ENCODE measurements at places on chromosomes 2 and 18. TPM values are rescaled to one million over a fixed set of nuclear protein-coding genes. Genes with fewer than 3 reads are reported as not detected.
A peak's percentile ranks its signal among the peaks of the same experiment; 100 is the strongest.

- DNase-seq, result no peak
Measured at GRCh38 chr18:51340332-51340731, 142.9 kb upstream of the MEX3C start.

DNA sequence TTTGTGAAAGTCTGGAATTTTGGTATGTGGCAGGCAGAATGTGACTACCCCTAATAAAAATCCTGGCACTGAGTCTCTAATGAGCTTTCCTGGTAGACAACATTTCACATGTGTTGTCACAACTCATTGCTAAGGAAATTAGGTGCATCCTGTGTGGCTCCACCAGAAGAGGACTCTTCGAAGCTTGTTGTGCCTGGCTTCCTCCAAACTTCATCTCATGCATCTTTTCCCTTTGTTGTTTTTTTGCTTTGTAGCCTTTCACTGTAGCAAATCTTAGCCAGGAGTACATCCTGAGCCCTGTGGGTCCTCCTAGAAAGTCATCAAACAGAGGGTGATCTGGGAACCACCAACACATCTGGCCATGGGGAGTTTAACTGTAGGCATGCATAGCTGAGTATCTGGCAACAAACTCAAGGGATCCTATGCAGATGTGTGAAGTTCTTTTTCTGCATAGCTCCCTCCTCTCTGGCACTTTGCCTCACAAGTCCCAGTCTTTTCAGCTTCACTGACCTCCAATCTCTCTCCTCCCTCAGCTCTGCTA, 42.1 kb upstream of the SERTAD2 start:
- DNase-seq, result no peak

The FBXO11 gene
- 30.1 TPM for polyA plus RNA-seq

- DNase-seq, result no peak
Measured at GRCh38 chr2:143939626-143940330, 580.1 kb downstream of the ZEB2 start.

DNA sequence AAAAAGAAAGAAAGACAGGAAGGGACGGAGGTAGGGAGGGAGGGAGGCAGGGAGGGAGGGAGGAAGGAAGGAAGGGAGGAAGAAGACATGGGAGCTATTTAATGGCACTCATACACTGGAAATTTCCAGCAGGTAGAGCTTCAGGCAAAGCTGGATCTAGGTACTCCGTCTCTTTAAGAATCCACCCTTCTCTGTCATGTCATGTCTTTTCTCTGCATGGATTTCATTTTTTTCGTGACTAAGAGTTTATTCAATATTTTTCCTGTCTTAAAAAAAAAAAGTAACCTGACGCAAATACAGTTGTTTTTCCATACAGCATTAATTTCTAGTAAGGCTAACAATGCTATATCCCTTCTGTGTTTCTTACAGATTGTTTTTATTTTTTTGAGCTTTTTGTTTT, 56.3 kb upstream of the MCFD2 start:
- DNase-seq, result no peak

DNA sequence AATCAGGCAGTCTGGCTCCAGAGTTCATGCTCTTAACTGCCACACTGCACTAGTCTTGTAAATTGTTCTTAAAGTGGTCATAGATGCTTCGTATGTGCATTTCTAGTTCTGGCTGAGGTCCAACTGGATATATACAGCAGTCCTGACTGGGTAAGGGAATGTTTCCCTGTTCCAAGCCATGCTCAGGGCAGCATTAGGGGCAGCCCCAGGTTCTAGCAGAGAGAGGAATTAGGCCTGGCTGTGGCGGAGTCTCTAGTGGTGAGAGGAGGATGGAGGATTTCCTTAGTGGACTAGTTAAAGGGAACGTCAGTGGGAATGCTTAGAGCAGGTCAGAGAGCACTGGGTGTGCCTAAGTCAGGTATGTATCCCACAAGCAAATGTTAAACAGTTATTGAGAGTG, 28.0 kb downstream of the UBE2E3 start:
- DNase-seq, result no peak

DNA sequence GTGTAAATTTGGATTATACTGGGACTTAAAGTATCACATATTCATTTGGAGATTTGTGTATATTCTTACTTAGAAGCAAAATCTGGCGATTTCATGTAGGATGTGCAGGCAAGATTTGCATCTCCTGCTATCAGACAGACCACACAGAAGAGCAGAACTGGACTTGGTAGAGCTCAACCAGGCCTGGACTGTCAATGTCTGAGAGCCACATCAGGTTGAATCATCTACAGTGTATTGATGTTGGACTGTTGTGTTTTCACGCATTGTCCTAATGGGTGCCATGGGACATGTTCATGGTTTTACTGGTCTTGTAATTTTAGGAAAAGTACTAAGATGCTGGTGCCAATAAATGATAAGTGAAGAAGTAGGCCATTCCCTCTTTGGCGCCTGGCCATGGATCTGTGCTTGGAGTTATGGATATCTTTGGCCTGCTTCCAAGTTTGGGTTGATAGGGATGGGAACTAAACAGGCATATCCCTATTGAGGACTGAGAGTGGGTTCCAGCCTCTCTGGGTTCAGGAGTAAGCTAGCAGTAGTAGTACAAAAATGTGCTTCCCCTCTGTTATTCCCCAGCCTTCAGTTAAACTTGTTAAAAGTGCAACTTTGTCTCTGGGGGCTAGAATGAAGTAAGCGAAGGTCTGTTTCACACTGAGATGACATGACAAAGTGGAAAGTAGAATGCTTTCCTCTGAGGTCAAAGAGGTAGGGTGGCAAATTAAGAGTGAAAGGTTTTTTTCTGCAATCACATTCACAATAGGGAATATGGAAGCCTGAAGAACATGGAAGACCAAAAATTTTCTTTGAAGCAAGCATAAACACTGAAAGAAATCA, 49.2 kb upstream of the NEMP2 start:
- DNase-seq, result no peak

The TGFA gene
- 5.3 TPM for polyA plus RNA-seq

- peak; percentile 22 for DNase-seq
Measured at GRCh38 chr2:79972661-79973060, 331.9 kb downstream of the LRRTM1 start.

GRCh38 chr2:149394864-149395263, 64.5 kb downstream of the LYPD6 start:
- no peak for DNase-seq

DNA sequence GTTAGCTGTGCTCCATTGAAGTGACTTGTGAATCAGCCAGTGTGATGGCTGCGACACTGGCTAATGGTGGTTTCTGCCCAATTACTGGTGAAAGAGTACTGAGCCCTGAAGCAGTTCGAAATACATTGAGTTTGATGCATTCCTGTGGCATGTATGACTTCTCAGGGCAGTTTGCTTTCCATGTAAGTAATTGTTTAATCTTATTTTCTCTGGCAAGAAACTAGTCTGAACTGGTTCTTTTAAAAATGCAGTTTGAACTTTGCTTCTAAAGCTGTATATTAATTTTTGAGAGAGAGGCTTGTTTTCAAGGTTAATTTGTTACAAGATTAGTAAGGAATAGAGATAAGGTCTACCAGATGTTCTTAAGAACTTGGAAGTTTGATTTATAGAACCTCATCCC, 46.7 kb downstream of the GLS start:
- DNase-seq, result no peak

- DNase-seq, result no peak
Measured at GRCh38 chr18:78731398-78732032, 248.1 kb upstream of the SALL3 start.

- no peak for DNase-seq
Measured at GRCh38 chr2:53407363-53408080, 360.1 kb upstream of the CHAC2 start.

GRCh38 chr18:77013811-77014521, 118.6 kb downstream of the MBP start:
- no peak for DNase-seq

The EML6 gene
- 0.58 TPM for polyA plus RNA-seq

- no peak for DNase-seq
Measured at GRCh38 chr2:148719941-148720436, 75.4 kb downstream of the EPC2 start.

The SKOR2 gene
- not detected for polyA plus RNA-seq

DNA sequence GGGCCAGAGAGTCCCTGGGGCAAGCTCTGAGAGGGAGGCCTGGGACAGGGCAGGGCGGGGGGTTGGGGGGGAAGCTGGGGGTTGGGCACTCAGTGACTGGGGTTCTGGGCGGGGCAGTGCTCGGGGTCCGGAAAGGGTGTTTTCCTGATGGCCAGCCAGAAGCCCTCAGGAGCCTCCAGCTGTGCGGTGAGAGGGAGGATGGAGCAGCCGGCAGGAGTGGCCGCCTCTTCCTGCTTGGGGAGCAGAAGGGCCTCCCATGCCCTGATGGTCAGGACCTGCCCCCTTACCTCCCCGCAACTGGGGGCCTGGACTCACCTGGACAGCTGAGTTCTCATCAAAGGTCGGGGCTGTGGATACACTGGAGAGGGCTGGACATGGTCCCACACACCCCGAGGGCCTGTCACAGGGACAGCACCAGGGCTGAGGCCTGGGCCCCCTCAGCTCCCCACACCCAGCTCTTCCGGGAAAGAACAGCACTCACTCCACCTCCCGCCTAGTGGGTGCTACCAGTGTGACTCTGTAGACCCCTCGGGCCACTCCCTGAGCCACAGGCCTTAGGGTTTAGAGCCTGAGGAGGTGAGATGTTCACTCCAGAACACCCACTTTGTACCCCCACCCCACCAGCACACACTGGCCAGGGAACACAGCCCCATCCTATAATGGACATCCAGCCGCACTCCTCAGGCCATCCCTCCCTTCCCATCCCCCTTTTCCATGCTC, 6.7 kb downstream of the SFTPB start:
- DNase-seq, result no peak

GRCh38 chr2:174573621-174574081, 24.0 kb downstream of the WIPF1 start:
- DNase-seq, result no peak

The DNAH7 gene
- polyA plus RNA-seq, result 0.75 TPM

DNA sequence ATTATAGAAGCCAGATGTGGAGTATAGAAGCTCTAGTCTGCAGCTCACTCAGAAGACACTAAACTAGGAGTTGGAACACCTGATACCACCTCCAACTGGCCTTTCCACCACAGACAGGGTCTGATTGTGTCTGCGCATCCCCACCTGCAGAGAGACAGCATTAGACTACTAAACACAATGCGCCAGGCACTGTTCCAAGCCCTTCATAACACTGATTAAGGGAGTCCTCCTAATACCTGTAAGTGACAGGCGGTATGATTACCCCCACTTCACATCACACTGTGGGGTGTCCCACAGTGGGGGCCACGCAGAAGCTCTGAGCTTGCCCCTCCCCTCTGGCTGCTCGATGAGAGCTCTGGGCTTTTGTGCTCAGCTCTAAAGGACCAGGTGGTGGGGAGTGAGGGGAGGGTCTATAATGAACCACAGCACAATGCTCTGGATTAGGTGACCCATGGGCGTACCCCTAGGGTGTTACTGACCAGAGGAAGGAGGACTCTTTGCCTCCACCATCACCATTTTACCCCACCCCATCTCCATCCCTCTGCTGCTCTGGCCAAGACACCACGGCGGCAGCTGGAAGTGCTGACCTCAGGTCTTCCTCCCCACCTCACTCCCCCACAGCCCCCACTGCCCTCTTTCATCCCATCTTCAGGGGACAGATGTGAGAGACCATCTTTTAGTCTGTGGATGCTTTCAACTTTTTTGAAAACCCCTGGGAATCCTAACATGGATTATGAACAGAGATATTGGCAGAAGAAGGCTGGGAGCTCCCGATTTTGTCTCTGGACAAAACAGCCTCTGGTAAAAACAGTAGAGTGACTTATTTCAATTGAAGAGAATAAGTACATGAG, 145.1 kb downstream of the GFPT1 start:
- DNase-seq, result no peak

The REG3A gene
- polyA plus RNA-seq, result not detected

DNA sequence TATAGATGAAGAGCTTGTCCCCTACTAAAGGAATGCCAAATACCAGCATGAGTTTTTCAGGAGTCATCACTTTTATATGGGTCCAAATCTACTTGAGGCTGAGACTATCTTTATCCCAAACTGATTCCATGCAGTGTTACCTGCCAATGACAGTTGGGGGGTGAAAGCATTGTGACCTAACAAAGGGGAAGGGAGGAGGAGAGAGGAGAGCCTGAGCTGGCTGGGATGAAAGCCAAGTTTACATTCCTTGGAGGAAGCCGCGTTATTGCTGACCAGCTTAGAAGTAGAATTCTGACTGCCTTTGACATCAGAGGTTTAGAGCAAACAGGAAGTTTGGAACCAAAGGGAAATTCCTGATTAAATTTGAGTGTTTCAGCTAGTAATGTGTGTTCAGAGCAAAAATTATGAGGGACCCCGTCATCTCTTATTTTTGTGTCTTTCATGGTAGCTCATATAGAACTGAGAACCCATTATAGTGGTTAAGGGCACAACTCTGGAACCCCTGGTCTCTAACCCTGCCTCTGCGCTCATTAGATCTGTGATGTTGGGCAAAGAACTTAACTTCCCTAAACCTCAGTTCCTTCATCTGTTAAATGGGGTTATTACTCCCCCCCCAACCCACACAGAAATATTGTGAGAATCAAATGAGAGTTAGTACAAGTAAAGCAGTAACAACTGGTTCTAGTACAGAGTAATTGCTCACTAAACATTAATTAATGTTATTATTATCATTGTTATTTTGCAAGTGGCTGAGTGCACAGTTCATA, 199.3 kb upstream of the EPAS1 start:
- peak; percentile 44 for DNase-seq

- peak; percentile 43 for DNase-seq
Measured at GRCh38 chr2:233185330-233185729, 66.1 kb upstream of the ATG16L1 start.

The EGR4 gene
- polyA plus RNA-seq, result 0.83 TPM

- no peak for DNase-seq
Measured at GRCh38 chr18:63301434-63301833, 18.1 kb downstream of the BCL2 start.

DNA sequence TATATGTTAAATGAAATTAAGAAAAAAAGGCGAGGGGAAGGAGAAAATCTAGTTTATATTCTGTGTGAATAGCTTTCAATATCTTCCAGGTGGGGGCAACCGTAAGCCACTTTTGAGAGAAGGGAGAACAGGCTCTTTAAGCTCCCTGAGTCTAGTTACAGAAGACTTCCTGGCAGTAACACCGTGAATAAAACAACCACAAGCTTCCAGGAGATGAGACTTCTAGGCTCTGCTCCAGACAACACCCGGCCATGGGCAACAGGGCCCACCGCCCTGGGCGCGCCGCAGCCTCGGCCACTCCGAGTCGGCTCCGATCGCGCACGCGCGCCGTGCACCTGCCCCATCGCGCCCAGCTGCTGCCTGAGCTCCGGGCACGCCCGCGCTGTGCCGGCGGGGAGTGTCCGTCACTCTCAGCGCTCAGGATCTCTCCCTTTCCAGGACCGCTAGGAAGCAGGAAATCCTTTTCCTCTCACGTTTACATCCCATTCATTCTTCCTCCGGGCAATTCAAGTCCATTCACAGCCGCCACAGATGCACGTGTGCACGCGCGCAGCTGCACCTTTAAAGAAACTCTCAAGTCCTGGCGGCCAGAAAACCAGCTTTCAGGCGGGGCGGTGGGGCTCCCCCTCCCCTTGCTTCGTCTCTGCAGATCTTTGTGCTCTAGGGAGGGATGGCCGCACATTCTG, 19.4 kb upstream of the PAX3 start:
- peak; percentile 86 for DNase-seq

The EVA1A gene
- 4.9 TPM for polyA plus RNA-seq

The APOB gene
- polyA plus RNA-seq, result 0.07 TPM

The ACADL gene
- 0.81 TPM for polyA plus RNA-seq

GRCh38 chr18:8507361-8507760, 101.9 kb upstream of the RAB12 start:
- DNase-seq, result no peak

The ARL5A gene
- polyA plus RNA-seq, result 11.0 TPM
